KG1 (cell line): ENCODE measurements at places on chromosomes 12 and 14.

DNA sequence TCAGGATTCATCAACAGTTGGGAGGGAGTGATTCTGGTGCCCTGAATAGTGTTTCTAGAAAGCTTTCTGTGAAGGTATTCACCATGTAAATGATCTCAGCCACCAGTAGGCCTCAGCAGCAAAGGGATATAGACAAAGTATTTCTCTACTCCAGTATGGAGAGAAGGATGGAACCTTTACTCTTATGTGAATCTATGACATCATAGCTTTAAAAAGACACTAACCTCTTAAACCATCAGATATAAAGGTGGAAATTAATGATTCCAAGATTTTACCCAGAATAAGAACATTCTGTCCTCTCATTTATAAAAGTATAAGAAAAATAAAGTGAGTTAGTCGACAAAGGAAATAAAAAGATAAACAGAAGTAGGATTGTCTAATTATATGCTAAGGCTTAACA lies 4.6 kb downstream of the GPR65 start:
- DNase-seq: no peak

- peak; percentile 20 for DNase-seq
These were observed 133.5 kb downstream of the KCNK10 start for GRCh38 chr14:88189417-88190191.

GRCh38 chr12:19382111-19382526 lies 57.2 kb upstream of the AEBP2 start:
- no peak for DNase-seq

- DNase-seq: no peak
These were observed 936.0 kb downstream of the DIO2 start for GRCh38 chr14:79275292-79275655.

- no peak for DNase-seq
These were observed 138.4 kb downstream of the SEC23A start for GRCh38 chr14:38964630-38965029.

GRCh38 chr14:24381363-24382063 lies 13.5 kb downstream of the NFATC4 start:
- no peak for DNase-seq

DNA sequence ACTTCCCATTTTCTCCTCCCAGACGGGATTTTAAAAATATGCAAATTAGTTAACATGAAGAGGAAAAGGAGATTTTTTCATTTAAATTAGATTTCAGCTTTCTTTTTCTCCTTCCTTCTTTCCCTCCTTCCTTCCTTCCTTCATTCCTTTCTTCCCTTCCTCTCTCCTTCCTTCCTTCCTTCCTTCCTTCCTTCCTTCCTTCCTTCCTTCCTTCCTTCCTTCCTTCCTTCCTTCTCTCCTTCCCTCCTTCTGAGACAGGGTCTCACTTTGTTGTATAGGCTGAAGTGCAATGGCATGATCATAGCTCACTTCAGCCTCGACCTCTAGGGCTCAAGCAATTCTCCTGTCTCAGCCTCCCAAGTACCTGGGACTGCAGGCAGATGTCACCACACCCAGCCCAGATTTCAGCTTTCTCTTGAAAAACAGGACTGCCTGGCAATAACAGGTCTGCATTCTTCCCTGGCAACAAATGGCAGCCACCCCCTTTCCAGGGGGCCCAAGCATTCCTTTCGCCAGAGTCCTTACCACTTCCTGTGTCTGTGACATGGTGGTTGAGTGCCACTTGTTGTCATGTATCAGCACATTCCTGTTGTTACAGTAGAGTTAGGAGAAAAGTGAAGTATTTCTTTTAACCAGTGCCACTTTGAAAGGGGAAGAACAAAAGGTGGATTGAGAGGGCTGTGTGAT lies 119.1 kb downstream of the PTPN11 start:
- DNase-seq: no peak

DNA sequence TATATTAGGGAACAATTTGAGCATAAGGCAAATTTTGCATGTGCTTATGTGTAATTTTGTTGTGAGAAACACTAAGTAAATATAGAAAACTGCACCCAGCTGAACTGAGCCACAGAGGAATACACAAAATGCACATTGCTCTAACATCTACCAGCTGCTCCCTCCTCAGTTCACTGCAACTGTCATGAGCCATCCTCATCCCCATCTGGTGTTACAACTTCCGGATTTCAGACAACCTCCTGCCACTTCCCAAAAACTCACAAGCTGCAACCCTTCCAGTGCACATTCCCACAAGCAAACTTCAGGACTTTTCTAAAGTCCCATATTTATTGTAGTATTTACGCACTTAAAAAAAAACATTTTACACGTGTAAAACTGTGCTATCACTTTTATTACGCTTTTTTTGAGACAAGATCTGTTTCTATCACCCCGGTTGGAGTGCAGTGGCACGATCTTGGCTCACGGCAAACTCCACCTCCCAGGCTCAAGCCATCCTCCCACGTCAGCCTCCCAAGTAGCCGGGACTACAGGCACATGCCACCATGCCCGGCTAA lies 169.1 kb upstream of the TBX3 start:
- DNase-seq: no peak

GRCh38 chr12:48933664-48934311 lies 8.5 kb upstream of the FKBP11 start:
- no peak for DNase-seq

DNA sequence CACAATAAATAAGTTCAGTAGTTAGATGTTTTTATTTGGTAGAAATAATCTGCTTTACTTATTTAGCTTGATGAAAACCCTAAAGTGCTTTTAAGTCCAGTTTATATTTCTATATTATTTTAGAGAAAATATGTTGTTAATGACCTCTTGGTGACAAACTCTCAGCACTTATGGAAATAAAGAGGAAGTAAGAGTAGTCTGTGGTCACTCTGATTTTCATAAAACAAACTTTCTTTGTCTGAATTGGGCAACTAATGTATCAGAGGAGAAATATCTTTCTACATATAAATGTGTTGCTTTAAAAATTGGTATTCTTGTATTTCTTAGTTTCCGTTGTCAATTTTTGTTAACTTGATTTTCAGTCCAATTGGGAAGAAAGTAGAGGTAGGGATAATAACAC lies 878.9 kb upstream of the SEL1L start:
- no peak for DNase-seq

GRCh38 chr12:100186071-100186470 lies 14.5 kb upstream of the ACTR6 start:
- no peak for DNase-seq

GRCh38 chr12:89574736-89575208 lies 48.9 kb upstream of the POC1B start:
- no peak for DNase-seq

- no peak for DNase-seq
These were observed 174.1 kb upstream of the RMST start for GRCh38 chr12:97288531-97288930.

DNA sequence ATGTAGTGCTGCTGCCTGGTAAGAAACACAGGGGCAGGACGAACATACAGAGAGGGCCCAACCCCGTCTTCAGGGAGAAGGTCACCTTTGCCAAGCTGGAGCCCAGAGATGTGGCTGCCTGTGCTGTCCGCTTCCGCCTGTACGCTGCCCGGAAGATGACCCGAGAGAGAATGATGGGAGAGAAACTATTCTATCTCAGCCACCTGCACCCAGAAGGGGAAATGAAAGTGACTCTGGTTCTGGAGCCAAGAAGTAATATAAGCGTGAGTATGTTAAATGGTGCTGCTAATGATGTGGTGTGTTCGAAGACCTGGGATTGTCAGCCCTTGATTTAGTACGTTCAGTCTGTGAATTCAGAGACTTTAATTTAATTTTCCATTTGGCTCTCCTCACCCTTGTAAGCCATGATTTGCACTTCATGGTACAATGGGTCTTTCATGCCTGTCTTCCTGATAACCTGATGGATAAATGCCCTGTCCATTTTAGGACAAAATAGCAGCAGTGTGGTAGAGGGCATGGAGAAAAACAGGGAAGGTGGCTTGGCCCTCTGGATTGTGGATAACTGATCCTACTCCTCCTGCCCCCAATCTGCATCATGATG lies 318.9 kb downstream of the SNAPC1 start:
- DNase-seq: no peak

DNA sequence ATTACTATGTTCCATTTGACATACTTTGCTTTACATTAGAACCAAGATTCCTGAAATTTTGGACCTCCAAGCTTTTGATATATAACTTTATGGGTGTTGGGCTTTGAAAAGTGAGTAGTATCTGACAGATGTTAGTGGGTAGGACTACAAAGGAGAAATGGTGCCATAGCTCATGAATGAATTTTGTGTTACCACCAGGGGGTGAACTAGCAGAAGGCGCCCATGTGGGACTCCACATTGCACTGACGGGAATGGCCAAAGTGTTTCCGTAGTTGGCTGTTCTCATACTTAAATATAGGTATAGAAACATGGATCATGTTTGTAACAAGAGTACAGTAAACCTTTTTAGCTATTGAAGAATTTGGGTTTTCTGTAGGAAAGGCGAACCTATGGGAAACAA lies 337.5 kb downstream of the FLRT2 start:
- no peak for DNase-seq

- DNase-seq: no peak
These were observed 27.0 kb upstream of the FOXN3 start for GRCh38 chr14:89444044-89444443.

DNA sequence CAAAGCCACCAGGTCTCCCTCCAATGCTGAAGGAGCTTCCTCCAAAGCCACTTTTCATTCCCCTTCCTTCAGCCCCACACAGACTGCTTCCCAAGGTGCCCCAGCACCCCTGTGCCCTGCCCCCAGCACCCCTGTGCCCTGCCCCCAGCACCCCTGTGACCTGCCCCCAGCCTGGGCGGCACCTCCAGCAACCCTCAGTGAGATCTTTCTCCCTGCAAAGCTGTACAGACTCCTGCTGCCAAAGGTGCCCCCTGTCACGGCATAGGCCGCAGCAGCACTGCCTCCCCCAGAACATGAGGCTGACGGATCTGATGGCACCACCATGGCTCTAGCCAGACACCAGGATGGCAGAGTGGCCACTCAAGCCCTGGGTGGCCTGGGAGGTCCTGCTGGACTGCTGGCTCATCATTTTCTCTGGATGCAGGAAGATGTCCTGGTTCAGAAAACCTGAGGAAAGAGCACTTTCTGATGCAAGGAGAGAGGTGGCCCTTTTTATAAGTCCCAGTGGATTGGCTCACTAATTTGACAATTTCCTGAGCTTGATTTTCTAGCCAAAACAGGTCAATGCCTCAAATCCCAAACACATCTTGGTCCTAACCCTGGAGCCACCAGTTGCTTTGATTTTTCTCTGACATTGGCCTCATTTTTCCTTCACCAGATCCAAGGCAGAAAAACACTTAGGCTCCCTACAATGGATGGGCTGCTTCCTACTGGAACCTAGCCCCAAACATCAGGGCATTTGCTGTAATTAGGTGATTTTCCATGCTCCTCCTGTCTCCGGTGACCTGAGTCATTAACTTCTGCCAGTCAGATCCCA lies 32.7 kb upstream of the KRT77 start:
- no peak for DNase-seq

DNA sequence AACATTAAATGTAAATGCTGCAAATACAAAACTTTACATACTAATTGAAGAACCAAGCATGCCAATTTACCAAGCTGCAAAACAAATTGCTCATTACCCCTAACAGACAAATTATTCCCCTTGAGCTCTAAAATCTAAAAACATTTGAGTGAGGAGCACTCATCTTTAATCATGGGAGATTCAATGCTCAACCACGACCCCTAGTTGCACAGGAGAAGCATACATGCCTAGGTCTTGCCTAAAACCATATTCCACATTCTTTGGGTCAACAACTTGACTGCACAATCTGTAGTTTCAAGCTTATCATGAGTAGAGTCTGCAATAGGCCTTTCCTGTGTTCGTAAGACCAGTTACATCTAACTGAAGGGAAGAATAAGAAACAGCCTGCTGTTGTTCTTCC lies 69.7 kb downstream of the MGAT4C start:
- no peak for DNase-seq

DNA sequence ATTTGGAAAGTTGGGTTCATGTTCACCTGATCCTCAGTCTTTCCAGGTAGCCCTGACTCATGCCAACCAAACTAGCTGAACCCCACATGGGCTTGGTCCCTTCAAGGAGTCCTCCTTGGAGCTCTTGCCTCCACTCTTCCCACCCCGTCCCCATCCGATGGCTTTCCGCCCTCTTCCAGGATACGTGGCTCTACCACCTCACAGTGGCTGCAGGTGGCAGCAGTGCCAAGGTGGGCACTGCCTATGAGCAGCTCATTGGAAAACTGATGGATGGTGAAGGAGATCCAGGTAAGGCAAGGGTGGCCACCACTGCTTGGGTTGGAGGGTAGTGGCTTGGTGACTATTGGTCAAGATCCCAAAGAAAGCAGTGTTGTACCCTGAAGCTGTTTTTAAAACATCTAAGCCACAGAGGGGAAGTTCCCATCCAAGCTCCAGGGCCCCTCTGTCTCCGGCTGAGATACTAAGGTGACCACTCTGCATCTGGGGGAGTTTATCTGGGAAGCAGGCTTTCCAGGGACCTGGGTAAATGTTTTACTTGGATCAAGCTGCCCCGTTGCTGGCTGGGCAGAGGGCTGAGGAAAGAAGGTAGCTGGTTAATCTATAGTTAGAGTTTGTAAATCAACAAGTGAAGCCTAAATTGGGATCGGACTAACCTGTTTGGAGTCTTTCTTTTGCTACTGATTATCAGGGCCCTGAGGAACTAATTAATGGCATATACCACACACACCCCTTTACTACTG lies 23.7 kb downstream of the PIGH start:
- no peak for DNase-seq

DNA sequence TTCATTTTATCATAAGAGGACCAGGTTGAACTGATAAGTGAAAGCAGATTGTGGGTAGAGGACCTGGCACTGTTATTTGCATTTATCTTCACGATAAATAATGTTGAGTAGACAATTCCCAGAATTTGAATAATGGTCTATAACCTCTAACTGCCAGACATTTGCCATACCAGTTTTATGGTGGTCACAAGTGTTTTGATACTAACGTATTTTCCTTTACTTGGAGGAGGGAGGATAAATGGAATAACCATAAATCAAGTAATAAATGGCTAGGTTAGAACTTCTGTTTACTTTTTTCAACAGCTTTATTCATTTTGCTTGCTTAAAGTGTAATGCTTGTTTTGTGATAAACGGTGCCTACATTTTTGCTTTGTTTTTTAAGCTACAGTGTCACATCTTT lies 9.5 kb downstream of the PAX9 start:
- no peak for DNase-seq

GRCh38 chr14:80780500-80780899 lies 161.0 kb downstream of the CEP128 start:
- no peak for DNase-seq

GRCh38 chr12:64714551-64714968 lies 44.6 kb downstream of the GNS start:
- DNase-seq: no peak

- DNase-seq: no peak
These were observed 159.9 kb upstream of the TMTC1 start for GRCh38 chr12:29943683-29944082.
